ENCODE measurements at places on chromosomes 12 and 14.

DNA sequence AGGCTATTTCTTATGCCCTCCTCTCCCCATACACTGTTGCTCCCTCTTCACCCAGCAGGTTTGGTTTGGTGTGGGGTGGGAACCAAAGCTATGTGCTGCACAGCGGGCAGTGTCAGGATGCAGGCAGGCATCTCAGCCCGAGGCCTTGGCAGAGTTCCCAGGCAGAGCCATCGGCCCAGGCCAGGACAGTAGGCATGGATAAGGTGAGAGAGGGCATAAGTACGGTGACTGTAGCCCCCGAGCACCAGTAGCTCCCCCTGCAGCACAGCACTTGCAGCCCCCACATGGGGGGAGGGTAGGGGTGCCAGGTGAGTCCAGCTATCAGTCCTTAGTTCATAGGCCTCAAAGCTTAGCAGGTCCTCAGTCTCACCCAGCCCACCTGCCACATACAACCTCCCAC, 7.2 kb downstream of the KLHL33 start:
- no peak for DNase-seq

DNA sequence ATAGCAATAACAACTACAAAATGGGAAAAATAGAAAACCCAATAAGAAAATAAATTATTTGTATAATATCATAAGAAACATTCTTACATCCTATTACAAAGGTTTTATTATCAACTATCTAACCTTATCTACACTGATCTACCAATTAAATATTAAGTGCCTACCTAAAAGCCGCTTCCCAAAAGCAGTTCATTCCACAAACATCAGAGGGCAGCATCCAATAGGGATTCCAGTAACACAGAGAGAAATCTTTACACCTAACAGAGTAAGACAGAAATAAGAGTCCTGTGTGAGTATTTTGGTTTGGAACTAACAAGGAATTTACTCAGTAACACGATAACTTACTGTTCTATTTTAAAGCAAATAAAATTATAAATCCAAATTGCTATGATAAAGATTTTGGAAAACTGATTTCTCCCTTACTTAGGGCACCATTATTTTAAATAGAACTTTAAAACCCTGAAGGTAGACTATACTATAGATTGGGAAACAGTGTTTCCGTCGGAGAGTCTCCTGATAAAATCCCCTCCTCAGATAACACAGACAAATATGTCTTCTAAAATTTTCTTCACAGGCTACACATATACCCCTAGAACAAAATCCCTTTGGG, 15.0 kb downstream of the GXYLT1 start:
- peak; percentile 61 for DNase-seq

GRCh38 chr12:52662093-52662917, 10.3 kb upstream of the KRT2 start:
- DNase-seq, result peak; percentile 87

DNA sequence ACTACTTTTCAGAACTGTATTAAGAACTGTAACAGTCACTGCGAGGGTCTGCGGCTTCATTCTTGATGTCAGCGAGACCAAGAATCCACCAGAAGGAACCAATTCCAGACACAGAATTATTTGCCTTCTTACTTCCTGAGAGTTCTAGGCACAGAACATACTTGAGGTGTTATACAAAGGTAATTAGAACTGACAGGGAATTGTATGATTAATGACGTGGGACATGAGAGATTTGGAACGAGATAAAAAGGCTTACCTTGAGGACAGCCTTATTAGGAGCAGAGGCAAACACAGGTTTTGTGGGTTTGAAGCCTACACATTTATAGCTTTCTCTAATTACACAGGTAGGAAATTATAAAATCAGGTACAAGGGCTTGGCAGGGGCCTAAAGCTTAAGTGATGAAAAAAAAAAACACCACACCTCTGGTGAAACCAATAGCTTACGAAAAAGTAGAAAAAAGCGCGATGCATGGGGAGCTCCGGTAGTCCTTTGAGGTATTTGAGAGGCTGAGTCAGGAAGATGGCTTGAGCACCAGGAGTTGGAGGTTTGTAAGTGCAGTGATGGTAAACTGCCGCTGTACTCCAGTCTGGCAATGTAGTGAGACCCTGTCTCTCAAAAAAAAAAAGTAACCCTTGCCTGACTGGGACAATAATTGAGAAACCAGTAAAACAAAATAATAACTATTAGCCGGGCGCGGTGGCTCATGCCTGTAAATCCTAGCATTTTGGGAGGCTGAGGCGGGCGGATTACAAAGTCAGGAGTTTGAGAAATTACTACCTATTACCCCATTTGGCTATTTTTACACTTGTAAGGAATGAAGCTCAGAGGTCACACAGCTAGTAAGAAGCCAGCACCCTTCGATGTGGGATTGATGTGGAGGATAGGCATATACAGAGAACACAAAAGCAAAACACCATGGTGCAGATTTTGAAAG, 795 bp upstream of the ACOT2 start:
- DNase-seq, result peak; percentile 0

GRCh38 chr14:98501335-98501734, 770.7 kb downstream of the BCL11B start:
- DNase-seq, result no peak

GRCh38 chr12:49889361-49890095, 14.2 kb downstream of the FAIM2 start:
- DNase-seq, result no peak

DNA sequence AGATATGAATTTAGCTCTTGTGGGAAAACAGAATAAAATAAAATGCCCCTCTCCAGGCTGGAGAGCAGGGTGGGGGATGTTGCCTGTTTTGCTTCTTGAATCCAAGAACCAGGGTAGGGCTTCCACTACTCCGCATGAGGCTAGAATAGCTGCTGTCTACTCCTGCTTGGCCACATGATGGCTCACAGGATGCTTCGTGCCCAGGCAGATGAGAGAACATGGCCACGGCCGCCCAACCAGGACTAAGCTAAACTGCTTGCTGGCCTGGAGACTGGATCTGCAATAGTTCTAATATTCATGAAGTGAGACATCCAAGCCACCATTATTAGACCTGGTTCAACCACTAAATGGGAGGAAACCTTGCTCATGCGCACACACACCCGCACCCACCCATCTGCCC, 122.2 kb upstream of the METAP2 start:
- no peak for DNase-seq

DNA sequence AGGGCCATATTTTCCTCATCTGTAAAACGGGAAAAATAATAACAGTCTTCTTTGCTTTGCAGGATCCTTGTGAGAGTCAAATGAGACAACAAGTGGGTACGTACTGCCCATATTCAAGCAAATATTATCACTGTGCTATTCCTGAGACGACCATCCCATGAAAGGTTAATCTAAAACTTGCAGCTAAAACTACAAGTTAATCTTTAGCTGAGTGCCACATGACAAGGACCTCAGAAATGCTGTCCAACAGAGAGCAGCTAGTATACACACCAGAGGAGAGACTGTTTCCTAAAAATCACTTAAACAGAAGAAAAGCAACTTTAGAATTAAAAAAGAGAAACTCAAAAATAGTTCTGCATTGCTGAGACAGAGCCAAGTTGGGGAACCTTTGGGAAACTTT, 162.7 kb upstream of the TMTC2 start:
- no peak for DNase-seq

GRCh38 chr12:52434081-52434733, at the start of gene KRT75:
TSS of gene KRT75 (minus strand) at chr12:52434371. CDS start at chr12:52434304, 67 bp downstream.
- DNase-seq, result no peak

DNA sequence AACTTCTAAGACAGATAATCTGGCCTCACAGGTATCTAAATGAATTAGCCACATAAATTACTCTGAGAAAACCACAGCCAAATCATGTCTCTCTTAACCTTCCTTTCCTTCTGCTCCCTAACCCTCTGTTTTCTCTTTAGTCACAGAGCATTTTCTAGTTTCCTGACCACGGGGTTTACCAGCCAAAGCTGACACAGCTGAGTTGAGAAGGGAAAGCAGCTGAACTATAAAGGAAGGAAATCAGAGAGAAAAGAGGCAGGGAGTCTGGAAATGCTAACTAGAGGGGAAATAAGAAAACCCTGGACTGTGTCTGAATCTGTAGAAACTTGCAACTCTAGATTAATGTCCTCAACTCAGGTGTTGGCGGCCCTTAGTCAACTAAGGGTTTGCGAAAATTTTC, 24.4 kb downstream of the ANKS1B start:
- DNase-seq, result no peak

DNA sequence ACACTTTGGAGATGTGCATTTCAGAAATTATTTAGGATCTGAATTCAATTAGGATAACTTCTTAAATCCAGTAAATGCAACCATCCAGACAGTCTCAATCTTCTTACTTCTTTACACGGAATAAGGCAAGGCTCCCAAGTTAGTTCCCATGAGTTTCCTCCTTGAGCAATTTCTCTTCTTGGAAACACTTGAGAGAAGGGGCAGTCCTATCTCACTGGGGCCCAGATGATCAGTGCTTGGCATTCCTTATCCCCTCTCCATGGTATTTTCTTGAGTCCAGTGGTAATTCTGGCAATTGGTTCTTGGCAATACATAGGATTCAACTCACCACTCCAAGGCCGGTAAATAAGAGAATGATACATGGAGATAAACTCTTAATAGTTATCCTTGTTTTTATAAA, 87.1 kb upstream of the PTHLH start:
- DNase-seq, result no peak

DNA sequence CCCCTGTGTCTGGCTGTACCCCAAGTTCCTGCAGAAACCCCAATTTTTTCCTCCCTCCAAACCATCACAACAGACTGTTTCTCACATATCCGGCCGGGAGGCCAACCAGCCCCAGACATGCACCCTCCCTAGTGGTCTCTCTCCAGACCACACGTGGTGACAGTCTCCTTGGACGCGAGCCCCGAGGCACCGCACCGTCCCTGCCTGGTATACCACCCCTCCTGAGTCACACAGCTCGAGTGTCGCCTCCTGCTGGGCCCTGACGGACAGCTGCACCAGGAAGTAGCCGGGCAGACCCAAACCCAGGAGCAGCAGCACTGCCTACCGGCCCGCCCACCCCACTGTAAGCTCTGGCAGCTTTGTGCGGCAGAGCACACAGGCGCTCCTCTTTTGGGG, 97.4 kb downstream of the RFLNA start:
- DNase-seq, result peak; percentile 35
